Stimulated activated CD8-positive, alpha-beta memory T cell treated with anti-CD3 and anti-CD28 coated beads, Interleukin-7, amount 100 ng/mL, for 1 hour (primary cell): ENCODE measurements at places on chromosomes 3 and 15.
A peak's percentile ranks its signal among the peaks of the same experiment; 100 is the strongest.

DNA sequence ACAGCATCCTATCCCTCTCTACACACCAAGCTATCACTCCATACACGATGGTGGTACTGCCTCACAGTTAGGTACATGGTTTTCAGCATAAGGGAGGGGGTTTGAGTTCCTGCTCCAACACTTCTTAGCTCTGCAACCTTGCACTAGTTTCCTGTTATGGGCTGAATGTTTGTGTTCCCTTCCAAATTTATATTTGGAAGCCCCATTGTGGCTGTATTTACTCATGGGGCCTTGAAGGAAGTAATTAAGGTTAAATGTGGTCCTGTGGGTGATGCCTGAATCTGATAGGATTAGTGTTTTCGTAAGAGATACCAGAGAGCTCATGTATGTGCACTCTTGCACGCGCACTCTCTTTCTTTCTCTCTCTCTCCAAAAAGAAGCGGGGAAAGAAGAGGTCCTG is 259.4 kb downstream of the RORA start:
- DNase-seq, result no peak

DNA sequence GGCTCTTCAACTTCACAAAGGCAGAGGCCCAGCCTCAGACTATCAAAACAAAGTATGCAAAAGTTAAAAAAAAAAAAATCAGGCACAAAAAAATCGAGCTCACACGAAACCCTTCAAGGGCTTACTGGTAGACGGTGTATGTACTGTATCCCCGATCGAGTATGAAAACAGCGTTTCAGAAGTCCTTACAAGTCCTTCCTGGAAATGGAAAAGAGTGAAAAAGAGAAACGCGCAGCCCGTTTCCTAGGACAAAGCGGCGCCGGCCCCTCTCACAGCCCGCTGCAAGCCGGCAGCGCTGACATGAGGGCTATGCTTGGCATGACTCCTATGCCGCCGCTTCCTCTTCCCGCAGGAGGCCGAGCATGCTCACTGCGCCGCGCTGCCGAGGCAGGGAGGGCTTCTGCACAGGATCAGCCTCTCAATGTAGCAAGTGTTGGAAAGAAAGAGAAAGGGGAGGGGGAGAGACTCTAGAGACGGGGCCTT is at the start of gene VGLL4:
Gene VGLL4, minus strand, starts transcription at position 311 of the 483 bp plus-strand sequence. CDS start 397 bp downstream, outside the sequence.
- DNase-seq, result peak; percentile 34

GRCh38 chr15:98150084-98150483 is 189.6 kb downstream of the ARRDC4 start:
- DNase-seq, result no peak

- no peak for DNase-seq
These were observed 506.9 kb upstream of the NECTIN3 start for GRCh38 chr3:110564674-110565073.

- DNase-seq, result no peak
These were observed 14.0 kb upstream of the SSUH2 start for GRCh38 chr3:8658306-8659212.

GRCh38 chr3:195140816-195141793 is 129.9 kb downstream of the XXYLT1 start:
- DNase-seq, result no peak

- DNase-seq, result no peak
These were observed 2.3 kb upstream of the TM4SF19 start for GRCh38 chr3:196340466-196340865.

DNA sequence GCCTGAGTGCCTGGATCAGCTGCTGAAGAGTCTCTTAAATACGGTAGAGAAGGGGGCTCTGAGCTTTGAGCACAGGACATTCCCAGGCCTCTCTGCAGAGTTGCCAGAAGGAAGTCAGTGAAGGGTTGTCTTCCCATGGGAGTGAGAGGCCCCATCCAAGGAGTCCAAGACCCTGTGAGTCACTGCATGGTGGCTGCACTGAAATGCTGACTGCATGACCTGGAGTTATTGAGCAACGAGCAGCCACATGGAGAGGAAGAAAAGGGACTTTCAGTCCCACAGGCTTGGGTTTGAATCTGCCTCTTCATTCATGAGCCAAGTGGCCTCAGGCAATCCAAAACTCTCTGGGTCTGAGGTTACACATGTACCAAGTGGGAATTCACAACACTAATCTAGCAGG is 69.6 kb upstream of the RASGRF1 start:
- DNase-seq, result no peak

- no peak for DNase-seq
These were observed 96.4 kb upstream of the IGSF10 start for GRCh38 chr3:151557068-151557840.

- no peak for DNase-seq
These were observed 17.1 kb downstream of the CCDC13 start for GRCh38 chr3:42755681-42756578.

- DNase-seq, result no peak
These were observed 954 bp downstream of the CLDN11 start for GRCh38 chr3:170419557-170420087.

GRCh38 chr3:3448468-3448867 is 269.0 kb upstream of the CRBN start:
- DNase-seq, result no peak

DNA sequence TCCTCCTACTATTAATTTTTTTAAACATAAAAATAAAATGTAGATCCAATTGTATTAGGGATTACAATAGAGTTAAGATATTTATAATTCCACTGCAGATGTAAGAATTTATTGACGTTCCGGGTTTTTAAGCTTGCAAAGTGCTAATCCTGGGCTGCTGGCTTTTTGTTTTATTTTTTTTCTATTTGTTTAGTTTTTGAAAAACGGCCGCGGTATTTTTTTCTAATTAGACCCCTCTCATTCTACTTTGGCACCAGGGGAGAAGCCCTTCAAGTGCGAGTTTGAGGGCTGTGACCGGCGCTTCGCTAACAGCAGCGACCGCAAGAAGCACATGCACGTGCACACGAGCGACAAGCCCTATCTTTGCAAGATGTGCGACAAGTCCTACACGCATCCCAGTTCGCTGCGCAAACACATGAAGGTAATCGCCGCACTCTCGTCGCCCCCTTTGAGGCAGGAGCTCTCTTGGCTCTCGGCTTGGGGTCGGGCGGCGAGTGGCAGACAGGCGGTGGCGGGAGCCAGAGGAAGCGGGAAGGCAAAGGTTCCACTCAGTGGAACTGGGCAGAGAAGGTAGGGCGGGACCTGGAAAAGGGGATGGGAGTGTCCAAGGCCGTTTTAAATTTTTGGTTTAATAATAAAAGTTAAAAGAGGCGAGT is 3.2 kb downstream of the ZIC1 start:
- no peak for DNase-seq

GRCh38 chr3:42800251-42800650 is 4.0 kb downstream of the HIGD1A start:
- DNase-seq, result no peak

GRCh38 chr3:183619010-183619409 is 16.4 kb upstream of the KLHL24 start:
- no peak for DNase-seq

DNA sequence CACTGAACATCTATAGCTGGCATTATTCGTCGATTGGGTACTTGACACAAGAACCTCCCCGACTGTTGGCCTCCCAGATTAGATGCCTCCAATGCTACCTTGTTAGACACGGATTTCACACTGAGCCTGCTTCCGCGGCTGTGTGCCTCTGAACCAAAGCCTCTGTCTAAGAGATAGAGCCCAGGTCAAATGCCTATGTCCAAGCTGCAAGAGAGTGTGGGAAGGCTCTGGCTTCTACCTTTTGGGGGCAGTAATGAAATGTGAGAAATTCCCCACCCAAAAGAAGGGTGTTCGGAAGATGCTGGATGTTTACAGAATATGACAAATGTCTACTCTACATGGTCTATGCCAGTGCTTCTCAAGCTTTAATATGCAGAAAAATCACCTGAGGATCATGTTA is 2.0 kb upstream of the RPUSD2 start:
- no peak for DNase-seq

DNA sequence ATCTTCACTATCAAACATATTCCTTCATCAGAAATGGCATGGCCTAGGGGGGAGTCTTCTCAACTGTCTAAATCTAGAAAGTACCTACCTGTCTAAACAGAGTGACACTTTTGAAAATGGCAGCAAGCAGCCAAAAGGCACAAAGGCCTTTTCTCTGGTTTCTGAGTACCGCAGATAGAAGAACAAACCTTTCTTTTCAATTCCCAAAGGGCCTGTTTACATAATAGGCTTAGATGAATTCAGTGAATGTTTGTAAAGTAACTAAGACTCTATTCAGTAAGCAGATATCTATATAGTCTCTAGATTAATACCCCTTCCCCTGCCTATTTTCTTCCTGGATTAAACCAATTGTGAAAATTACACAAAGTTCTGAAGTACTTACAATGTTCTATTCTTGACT is 7.1 kb downstream of the MYEF2 start:
- DNase-seq, result no peak

GRCh38 chr3:113265231-113265630 is 53.9 kb downstream of the BOC start:
- DNase-seq, result no peak

DNA sequence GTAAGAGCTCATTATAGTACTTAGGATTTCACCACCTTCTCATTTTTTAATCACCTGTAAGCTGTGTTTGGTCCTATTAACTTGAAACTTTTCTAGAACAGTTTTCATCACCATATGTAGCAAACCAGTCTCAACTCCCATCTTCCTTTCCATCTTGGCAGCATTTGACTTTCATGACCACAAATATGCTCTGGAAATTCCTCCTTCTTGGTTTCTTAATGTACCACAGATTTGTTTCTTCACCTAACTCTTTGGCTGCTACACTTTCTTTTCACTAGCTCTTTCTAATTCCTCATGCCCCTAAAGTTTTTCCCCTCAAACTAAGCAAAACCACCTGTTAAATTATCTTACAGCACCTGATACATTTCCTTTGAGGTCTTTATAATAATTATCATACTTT is 13.2 kb upstream of the NMB start:
- no peak for DNase-seq

DNA sequence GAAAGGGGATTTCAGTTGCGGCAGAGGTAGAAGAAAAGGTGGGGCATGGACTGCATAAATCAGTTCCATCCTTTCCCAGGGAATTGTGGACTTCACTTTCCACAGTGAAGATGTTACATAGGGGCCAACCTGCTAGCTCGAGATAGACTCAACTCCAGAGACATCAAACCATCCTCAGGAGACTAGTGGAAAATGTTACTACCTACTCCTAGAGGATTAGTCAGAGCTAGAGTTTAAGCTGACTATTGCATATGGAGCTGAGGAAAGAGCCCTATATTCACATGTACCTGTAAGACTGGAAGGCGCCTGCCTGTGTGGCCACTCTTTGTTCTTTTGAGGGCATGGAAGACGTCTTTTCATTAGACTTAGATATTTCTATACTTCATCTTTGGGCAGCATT is 69.2 kb downstream of the KLHL25 start:
- DNase-seq, result no peak

- DNase-seq, result no peak
These were observed 240.3 kb upstream of the PEX5L start for GRCh38 chr3:180277041-180277440.

- no peak for DNase-seq
These were observed 44.8 kb upstream of the RPS17 start for GRCh38 chr15:82585072-82585471.

GRCh38 chr15:96403071-96403470 is 72.6 kb downstream of the NR2F2 start:
- no peak for DNase-seq

DNA sequence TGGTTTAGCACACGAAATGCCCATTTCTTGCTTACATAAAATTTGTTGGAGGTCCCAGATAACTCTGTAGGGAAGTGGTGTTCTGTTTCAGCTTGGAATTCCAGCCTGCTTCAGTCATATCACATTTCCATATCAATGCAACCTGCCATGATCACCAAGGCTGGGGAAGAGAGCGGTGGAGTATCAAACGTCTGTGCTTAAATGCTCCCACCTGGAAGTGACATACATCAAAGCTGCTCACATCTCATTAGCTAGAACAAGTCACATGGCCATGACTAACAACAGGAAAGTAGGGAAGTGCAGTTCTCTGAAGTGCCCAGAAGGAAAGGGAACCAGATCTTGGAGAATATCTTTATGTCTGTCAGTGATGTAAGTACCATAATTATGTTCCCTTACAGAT is 130.2 kb upstream of the CFAP20DC start:
- DNase-seq, result no peak

- DNase-seq, result no peak
These were observed 137.7 kb downstream of the CHSY1 start for GRCh38 chr15:101114166-101114565.

- no peak for DNase-seq
These were observed 4.8 kb upstream of the MINDY2 start for GRCh38 chr15:58766290-58766689.

DNA sequence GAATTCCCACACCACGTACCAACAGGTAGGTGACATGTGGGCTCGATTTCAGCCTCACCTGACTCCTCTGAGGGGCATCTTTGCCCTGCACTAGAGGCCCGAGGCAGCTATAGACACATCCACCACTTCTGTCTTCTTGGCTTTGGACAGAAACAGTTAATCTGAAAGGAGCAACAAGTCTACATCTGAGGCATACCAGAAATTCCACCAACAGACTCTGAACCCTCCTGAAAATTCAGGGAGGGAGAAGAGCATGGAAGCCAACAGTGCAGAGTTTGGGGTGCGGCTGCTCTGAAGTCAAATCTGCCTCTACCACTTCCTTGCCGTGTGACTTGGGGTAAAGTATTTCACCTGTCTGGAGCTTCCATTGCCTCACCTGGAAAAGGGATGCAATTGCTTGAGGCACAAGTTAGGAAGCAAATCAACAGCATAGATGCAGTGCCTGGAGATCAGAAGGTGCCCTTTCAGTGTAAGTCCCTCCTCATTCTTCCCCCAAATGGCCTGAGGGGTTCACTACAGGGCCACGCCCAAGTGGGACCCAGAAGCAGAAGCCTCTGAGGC is 119.8 kb downstream of the SHQ1 start:
- DNase-seq, result no peak

DNA sequence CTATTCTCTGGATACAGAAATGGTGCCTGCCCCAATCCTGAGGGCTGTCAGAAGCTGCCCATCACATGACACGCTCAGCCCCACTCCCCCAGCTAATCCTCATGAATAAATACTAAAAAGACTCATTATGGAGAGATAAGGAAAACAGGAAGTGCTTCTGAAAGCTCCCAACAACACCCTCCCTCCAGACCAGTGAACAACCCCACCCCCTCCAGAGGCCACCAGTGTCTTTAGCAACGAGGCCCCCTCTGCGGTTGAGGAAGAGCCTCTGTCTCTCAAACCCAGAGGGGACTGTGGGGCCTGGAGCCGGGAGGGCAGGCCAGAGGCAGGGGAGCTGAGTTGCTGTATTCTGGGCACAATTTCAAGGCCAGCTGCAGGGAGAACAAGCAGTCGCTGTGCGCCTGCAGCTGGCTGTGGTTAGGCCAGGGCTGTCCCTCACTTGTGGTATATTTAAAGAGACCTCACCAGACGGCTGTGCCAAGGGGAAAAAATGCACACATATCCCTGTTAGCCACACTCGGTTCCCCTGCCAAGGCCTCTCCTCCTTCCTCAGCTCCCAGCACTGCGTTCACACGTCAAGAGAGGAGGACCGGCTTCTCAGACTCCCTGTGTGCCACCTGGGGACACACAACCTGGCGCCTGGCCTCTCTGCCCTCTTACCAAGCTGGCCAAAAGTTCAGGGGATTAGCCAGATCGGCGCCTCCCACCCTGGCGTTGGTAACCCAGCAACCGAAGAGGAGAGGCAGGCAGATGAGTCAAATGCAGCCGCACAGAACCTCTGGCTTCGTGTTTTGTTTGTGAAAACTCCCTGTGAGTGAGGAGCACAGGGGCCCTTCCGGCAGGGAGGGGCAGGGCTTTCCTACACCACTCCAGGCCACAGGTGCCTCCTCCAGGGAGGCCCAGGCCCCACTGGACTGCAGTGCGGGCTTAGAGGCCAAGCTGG is 101.2 kb upstream of the ETV5 start:
- DNase-seq, result no peak
